ENCODE measurements at places on chromosomes 7 and 10.

DNA sequence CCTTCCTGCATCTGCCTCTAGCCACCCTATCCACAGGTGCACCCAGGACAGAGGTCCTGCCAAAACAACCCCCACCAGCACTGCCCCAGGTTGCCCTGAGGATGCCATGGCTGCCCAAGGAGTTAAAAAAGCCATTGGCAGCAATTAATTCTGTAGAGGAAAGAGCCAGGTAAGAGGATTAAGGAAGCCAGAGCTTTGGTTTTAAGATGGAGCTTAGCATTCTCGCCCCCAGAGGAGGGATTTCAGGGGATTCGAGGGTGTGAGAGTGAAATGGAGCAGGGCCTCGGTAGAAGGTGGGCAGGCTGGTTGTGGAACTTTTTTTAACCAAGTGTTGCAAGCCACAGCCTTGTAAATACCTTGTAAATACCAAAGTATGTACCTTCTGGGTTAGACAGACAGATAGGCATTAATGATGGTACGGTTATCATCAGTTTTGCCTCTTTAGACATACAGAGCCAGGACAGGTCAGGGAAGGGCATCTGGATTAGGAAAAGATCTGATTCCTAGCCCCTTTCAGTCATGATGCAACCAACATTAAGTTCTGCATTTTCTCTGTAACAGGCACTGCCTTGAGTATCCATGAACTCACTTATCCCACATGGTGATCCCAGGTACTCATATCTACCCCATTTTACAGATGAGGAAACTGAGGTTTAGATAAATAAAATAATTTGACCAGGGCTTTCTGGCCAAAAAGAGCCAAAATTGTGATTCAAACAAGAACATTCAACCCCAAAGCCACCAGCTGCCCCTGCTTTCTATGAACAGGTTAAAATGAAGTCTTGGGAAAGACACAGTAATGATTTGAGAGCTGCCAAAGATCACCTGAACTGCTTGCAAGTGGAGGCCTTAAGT, 120.7 kb upstream of the PPIF start:
- no peak for DNase-seq

- DNase-seq = no peak
Observed at GRCh38 chr10:120794390-120794789, 56.8 kb upstream of the WDR11 start.

DNA sequence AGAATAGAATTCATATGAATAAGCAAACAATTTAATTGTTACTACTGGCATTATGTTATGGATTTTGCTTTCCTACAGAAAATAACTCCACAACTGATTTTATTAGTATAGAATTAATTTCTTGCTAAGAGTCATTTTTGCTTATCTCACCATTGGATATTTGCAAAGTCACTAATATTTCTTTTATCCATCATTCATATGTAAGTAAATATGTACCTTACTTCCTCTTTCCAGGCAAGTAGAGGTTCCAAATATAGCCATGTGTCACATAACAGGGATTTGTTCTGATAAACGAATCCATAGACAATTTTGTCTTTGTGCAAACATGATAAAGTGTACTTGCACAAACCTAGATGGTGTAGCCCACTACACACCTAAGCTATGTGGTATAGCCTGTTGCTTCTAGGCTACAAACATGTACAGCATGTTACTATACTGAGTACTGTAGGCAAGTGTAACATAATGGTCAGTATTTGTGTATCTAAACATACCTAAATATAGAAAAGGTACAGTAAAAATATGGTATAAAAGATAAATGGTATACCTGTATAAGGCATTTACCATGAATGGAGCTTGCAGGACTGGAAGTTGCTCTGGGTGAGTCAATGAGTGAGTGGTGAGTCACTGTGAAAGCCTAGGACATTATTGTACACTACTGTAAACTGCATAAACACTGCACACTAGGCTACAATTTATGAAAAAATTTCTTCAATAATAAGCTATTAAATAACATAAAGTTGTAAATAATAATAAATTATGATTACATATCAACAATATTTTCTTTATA, 18.3 kb downstream of the KLLN start:
- DNase-seq = no peak

- DNase-seq = peak; percentile 19
Observed at GRCh38 chr10:49844775-49845595, 82.9 kb upstream of the OGDHL start.

- no peak for DNase-seq
Observed at GRCh38 chr7:76022026-76022780, 25.6 kb downstream of the STYXL1 start.

DNA sequence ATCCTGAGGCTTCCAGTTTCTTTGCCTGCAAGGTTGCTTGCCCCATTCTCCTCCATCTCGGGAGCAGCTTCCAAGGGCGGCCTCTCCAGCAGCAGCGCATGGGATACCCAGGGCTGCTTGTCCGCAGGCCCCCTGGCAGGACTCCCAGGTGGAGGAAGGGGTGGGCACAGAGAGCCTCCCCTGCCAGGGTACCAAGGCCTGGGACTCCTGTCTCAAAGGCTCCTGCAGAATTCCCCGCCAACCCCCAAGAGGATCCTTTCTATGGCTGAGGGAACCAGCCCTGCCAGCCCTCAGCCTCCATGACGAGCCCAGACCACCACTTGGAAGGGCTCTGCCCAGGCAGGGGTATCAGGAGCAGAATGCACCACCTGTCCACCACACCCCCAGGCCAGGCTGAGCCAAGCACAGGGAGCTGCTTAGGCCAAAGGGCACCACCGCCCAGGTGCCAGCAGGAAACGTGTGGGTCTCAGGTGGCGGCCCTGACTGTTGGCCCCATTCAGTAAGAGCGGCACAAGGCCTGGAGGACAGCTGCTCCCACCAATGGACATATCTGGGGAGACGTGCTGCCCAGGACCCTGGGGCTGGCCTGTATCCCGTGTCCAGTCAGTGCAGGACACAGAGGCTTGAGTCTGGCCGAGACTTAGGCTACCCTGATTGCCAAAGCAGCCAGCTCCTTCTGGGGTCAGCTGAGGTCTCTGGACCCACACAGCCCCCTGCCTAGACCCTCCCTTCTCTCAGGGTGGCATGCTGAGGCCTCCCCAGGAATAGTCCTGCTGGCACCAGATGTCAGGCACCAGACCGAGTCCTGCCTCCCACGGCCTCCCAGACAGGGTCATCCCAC, 33.8 kb upstream of the INPP5A start:
- DNase-seq = peak; percentile 80

- DNase-seq = no peak
Observed at GRCh38 chr10:132986576-132986975, 44.2 kb upstream of the CFAP46 start.

DNA sequence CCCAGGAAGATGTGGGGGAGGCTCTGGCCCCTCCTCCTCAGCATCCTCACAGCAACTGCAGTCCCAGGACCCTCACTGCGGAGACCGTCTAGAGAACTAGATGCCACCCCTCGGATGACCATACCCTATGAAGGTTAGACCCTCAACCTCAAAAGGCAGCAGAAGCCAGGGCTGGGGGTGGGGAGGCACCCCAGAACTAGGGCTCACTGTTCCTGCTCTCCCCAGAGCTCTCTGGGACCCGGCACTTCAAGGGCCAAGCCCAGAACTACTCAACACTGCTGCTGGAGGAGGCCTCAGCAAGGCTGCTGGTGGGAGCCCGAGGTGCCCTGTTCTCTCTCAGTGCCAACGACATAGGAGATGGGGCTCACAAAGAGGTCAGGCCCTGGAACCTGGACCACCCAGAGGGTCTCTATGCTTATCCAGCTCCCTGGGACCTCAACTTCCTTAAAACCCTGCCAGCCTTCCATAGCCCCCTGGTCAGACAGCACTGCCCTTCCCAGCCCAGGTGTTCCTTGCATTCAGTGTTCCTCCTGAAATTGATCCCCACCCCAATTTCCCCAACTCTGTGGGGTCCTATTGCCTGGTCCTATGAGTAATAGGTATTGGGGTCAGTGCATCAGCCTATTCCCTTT, 3.7 kb downstream of the SEMA4G start:
- no peak for DNase-seq

DNA sequence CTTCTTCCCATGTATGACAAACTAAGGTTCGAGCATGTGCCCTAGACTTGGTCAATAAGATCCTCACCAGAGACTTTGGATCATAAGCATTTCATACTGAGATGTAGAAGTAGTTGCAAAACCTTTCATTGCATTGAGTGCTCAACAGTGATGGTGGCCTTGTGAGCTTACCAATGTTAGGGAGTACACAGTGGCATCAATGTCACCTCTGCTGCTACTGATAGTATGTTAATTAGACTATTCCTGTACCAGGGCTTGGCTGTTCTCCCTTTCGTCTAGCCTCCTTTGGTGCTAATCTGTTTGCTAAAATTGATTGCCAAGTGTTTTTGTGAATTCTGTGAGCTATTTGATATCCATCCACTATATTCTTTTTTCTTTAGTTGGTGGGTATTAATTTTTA, 264.5 kb upstream of the SEMA3C start:
- DNase-seq = no peak

Measured in osteoblast (primary cell).